ENCODE measurements at places on chromosomes 1 and 21. TPM values are rescaled to one million over a fixed set of nuclear protein-coding genes. Genes with fewer than 3 reads are reported as not detected.

Gene CR1
- 6.3 TPM for total RNA-seq

DNA sequence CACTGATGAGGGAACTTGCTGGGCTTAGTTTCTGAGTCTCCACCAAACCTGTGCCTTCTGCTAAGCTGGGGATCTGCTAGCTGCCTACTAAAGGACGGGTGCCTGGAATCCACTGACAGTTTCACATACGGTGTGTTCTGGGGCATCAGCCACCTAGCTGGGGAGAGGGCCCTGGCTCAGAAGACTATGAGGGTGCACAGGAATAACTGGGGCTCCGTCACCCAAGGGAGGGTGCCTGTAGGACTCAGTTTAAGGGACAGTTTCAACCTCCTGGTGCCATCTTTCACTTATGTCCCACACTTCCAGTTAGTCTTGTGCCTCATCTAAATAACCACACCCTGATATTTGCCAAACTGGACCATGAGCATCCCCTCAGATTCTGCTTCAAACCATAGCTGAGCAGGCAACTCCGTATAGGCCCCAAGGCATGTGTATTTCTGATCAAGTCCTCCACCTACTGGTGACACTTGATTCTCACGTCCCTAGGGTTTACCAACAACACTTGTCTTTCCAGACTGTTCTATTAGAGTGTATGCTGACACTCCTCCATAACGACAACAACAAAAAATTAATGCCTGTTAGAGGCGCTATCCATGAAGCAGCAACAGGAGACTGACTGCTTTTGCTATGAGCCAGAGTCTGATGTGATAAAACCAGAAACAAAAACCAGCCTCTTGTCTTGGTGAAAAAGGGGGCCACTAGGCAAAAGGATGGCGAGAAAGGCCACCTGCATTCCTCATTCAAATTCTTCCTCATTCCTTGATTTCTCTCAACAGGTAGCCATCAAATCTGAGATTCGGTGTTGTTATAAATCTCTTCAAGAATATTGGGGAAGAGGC lies 55.0 kb upstream of the PAXBP1 start:
- DNase-seq: no peak

Gene SPAG17
- total RNA-seq: not detected

DNA sequence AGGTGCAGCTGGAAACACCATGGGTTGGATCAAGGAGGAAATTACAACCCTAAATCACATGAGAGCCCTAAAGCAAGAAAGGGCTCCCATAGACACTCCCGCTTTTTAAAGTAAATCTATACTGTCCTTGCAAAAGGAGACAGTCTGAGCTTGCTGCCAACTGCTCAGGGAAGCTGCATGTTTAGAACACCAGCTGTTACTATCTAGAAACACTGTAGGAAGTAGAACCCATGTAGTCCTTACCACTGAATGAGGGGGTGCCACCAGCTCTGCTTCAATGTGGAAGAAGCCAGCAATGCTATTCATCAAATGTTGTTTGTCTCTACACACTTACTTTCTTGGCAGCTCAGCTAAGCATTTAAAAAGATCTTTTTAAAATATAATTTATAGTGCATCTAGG lies 79.8 kb downstream of the PIGK start:
- DNase-seq: no peak

Gene ZSCAN20
- total RNA-seq: 5.7 TPM

DNA sequence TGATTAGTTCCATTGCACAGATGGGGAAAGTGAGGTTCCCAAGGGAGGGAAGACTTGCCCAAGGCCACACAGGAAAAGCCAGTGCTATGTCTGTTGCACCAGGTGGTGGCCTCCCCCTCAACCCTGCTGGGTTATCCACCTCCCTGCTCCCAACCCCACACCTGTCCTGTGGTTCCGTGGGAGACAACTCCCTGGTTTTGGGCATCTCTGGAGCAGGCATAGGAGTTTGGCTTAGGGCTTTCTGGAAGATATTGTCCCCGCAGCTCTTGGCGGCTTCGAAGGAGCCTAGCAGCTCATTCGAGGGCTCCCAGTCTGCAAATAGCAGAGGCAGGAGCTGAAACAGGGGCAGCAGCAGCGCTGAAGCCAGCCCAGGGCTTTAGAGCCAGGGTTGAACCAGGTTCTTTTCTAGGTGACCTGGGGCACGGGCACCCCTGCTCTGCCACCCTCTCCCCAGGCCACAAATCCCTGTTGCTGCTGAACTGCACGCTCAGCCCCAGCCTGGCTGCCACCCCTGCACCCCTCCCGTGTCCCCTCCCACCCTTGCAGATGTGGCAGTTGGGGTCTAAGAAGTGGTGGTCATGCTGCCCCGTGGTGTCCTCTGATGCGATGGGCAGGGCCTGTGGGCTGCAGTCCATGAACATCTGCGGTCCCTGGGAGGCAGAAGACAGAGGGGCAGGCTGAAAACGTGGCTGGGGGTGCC lies 22.1 kb downstream of the SPOCD1 start:
- peak; percentile 68 for DNase-seq

Gene TSPEAR
- 0.14 TPM for total RNA-seq

DNA sequence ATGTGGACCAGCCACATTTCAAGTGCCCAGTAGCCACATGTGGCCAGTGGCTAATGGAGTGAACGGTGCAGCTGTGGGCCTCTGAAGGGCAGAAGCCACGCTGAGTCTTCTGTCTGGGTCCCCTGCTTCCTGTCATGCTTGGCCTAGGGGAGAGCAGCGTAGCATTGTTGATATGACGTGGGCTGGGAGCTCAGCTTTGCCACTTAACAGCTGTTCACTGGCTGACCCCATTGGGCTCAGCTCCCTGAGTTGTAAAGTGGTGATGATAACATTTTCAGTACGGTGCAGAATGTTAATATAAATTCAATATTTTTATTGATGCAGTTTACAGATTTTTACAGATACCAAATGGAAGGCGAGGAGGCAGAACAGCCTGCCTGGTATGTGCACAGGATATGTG lies 4.5 kb downstream of the PODN start:
- DNase-seq: no peak

- no peak for DNase-seq
Observed at GRCh38 chr1:17539477-17540254, at the start of gene ARHGEF10L. ARHGEF10L (plus strand) TSS chr1:17539698; CDS start chr1:17580596, 40,898 bp downstream.

DNA sequence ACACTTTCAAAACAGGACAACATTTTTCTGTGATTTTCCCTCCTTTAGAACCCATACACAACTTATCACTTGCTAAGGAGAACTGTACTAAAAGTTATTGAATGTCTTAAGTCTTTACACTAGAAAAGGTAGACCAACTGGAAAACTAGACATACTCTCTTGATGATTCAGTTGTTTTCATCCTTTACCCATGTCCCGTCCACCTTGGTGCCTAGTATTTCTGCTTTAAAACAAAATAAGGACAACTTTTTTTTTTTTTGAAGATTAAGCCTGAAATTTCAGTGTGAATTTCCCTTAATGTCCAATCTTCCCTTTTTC lies 4.5 kb downstream of the CDKN2C start:
- no peak for DNase-seq

- no peak for DNase-seq
Observed at GRCh38 chr1:196409586-196409985, 198.7 kb downstream of the KCNT2 start.

Gene CFAP74
- not detected for total RNA-seq

- peak; percentile 32 for DNase-seq
Observed at GRCh38 chr21:45378258-45378966, 26.6 kb upstream of the COL18A1 start.

Gene TFF2
- not detected for total RNA-seq

Gene CLDN8
- not detected for total RNA-seq

DNA sequence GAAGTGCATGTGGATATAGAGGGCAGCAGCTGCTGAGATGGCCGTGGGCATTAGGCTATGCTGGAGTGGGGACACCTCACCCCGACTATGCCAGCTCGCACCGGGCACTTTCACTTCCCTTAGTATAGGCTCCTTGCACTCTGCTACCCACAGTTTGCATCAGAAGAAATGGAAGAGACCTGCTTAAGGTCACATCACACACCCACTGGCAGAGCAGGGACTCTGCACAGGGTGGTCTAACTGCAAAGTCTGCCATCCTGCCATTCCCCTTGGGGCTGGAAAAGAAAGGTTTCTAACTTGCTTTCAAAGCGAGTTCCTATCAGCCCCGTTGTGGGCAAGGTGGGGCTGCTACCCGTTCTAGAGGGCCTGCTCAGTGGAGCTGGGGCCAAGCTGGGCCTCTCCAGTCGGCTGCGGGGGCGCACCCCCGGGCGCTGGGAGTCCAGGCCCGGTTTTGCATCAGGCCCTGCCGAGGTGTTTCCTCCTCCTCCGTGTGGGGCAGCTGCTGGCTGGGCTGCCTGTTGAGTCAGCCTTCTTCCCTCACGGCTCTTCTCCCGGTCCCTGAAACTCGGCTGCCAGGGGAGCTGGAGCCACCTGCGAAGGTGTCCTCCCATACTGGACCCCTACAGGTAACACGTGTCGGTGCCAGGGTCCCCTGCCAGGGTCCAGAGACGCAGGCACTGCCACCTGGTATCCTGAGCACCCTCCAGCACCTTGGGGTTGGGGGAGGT lies at the start of gene SYTL1:
Gene SYTL1, plus strand, starts transcription at position 498 of the 728 bp plus-strand sequence. CDS start 3,313 bp downstream, outside the sequence.
- peak; percentile 83 for DNase-seq

GRCh38 chr1:204703268-204703664 lies 17.7 kb upstream of the LRRN2 start:
- DNase-seq: no peak

GRCh38 chr21:16113052-16113715 lies 383.4 kb downstream of the USP25 start:
- DNase-seq: no peak

GRCh38 chr1:246377625-246378153 lies 129.4 kb downstream of the SMYD3 start:
- no peak for DNase-seq

DNA sequence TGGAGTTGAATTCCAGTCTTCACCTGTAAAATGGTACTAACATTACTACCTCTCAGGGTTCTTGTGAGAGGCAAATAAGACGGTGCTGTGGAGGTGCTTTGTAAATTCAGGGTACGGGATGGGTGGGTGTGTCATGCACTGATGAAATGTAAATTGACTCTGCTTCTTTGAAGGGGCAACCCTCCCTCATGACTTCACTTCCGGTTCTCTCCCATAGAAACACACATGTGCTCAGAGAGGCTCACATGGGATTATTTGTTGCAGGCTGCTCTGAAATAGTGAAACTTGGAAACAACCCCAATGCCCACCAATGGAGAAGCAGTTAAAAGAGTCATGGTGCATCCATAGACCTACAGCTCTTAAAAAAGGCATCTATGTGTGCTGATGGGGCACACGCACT lies 44.9 kb upstream of the SCMH1 start:
- DNase-seq: no peak

DNA sequence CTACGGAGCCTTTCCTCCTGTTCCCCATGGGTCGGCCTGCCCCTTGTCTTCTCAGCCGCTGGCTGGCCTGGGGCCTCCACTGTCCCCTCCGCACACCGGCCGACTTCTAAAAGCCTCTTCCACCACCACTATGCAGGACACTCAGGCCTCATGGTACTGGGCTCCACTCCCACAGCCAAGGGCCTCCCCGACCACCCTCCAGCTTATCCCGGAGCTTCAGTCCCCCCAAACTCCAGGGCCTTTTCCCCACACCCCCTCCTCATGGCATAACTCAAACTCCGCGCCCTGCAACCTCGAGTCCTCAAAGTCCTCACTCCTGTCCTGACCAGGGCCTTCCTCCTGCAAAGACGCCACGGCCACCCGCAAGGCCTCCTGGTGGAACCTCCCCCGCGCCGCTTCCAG lies 2.0 kb downstream of the LRRC41 start:
- no peak for DNase-seq

Gene CNR2
- 0.14 TPM for total RNA-seq

DNA sequence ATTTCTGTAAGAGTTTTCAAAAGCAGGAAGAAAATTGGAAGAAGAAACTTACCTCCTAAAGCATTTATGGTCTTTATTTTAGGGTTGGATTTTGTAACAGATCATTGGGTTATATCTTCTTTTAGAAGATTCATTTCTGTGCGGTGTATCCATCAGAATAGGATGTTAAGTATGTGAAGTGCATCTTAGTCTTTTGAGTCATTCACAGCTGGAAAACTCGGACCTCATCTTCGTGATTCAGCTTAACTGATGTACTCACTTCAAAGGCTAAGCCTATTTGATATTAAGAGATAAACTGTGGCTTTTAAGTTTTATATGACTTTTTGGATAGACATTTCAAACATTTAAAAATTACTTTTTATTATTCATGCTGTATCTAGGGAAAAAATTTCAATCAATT lies 56.3 kb downstream of the GIPC2 start:
- DNase-seq: no peak

Gene MPZ
- total RNA-seq: 1.5 TPM

Gene HOOK1
- total RNA-seq: 0.14 TPM

Gene SLAMF1
- 0.32 TPM for total RNA-seq

Gene PKP1
- total RNA-seq: 0.83 TPM

DNA sequence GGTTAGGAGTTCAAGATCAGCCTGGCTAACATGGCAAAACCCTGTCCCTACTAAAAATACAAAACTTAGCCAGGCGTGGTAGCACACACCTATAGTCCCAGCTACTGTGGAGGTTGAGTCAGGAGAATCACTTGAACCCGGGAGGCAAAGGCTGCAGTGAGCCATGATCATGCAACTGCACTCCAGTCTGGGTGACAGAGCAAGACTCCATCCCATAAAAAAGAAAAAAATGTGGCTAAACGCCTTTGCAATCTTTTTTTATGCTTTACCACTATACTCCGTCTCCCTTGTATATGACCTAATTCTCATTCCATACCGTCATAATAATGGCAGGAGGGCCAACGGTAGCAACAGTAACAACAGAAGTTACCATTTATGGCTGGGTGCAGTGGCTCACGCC lies 109.5 kb downstream of the ASH1L start:
- no peak for DNase-seq

- no peak for DNase-seq
Observed at GRCh38 chr1:203153989-203154821, 21.4 kb downstream of the MYBPH start.

Gene LAD1
- total RNA-seq: not detected

Gene NBPF6
- not detected for total RNA-seq

DNA sequence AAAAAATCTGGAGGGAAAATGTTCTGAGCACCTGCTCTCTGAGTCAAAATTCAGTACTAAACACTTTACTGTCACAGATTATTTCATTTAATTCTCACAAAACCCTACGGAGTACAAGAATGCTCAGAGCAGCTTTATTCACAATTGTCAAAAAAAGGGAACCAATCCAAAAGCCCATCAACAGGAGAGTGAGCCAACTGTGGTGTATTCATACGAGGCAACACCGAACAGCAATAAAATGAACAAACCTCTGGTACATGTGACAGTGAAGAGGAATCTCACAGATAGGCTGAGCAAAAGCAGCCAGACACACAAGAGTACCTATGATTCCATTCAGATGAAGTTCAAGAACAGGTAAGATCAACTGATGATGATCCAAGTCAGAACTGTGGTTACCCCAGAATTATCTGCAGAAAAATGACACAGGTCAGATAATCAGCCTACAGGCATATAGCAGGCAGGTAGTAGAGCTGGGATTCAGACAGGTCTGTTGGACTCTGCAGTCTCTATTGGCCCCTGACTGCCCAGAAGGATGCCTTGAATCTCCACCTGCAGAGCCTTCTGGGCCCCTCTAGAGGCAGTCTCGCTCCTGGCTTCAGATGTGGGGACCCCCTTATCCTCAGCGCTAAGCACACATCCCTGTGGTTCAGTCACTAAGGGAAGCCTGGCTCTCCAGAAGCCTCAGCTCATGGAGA lies 19.2 kb downstream of the SLC9A1 start:
- no peak for DNase-seq

GRCh38 chr1:205942631-205943159 lies 561 bp downstream of the SLC26A9 start:
- DNase-seq: no peak

All from posterior vena cava (tissue), 2 donors.